ENCODE measurements at places on chromosomes 7 and 10.

DNA sequence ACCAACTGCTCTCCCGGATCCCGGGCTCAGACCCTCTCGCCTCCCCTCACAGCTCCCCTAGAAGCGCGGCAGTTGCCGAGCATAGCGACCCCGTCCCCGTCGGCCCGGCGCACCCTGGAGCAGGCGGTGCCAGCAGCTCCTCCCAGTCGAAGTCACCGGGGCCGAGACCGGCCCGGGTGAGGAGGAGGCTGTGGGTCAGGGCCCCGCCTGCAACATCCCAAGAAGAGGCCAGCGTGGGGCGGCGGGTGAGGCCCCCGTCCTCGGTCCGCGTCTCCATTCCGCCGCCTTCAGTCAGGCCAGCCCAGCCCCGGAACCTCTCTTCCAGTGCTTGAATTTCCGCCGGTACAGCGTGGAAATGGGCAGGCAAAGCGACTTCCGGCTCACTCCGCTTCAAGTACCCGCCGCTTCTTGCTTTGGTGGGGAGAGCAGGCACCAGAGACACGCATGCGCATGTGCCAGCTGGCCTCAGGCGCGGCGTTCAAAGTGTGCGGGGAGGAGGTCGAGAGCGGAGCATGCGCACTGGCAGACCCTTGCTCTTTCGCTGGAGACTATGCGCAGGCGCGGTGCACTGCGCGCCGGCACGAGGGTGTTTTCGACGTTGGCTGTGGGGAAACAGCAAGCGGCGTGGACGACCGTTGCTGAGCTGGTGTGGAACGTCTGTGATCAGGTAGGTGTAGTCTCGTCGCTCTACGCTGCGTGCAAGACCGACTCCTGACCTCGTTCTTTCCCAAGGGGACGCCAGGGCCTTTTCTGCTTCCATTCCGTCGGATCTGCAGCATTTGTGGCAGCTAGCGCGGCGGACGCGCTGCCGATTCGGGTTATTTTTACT, at the start of gene C10orf88:
Gene C10orf88, minus strand, starts transcription at position 326 of the 829 bp plus-strand sequence. Its CDS starts 49 bp downstream, at position 277.
- DNase-seq, result peak; percentile 97

- DNase-seq, result no peak
Observed at GRCh38 chr7:66125052-66125694, 10.5 kb downstream of the CRCP start.

GRCh38 chr10:128087884-128088709, 38.1 kb downstream of the MKI67 start:
- DNase-seq, result no peak

- no peak for DNase-seq
Observed at GRCh38 chr10:104277785-104278184, 8.8 kb downstream of the GSTO2 start.

- no peak for DNase-seq
Observed at GRCh38 chr10:18699849-18700840, 40.9 kb downstream of the ARL5B start.

- DNase-seq, result no peak
Observed at GRCh38 chr7:108016841-108017775, 14.1 kb upstream of the LAMB1 start.

- DNase-seq, result no peak
Observed at GRCh38 chr10:1150638-1150955, 94.4 kb downstream of the WDR37 start.

- DNase-seq, result no peak
Observed at GRCh38 chr7:19963695-19964094, 190.3 kb upstream of the TMEM196 start.

DNA sequence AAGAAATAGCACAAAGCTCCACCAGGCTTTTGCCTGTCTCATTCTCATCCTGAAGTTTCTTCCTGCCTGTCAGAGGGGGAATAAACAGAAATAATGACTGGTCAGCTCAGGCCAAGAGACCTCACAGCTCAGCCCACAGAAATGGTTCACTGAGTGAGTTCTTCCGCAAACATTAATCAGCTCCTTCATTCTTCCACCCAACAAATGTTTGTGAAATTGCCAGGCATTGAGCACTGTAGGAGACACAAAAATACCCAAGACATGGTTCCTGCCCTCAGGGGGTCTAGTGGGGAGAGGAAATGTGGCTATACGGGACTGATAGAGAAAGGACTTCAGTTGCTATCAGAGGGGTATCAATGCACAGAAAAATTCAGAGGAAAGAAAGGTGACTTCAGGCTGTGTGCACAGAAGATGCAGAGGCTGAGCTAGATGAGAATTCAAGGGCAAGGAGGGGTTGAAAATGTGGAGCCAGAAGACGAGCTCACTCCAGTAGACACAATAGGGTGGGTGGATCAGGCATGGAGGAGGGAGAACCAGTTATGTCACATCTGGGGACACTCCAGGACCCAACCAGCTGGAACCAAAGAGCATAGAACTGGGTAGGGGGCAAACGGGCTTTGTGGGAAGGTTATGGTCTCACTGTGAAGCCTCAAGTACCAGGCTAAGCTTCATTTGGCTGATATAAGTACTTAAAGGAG, 20.9 kb downstream of the MYOF start:
- DNase-seq, result no peak

GRCh38 chr7:100446040-100446439, 9.7 kb upstream of the PPP1R35 start:
- DNase-seq, result no peak

DNA sequence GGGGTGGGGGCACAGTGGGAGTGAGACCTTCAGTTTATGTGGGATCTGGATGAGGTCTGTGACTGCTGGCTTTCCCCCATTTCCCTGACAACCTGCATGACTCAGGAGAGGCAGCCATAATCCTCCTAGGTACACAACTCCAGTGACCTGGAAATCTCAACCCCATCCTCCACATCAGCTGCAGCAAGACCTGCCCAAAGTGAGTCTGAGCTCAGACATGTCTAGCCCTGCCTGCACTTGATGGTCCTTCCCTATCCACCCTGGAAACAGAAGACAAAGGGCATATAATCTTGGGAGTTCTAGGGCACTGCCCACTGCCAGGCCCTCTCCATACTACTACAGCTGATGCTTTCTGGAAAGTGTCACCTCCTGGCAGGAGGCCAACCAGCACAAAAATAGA, 75.6 kb downstream of the GRM8 start:
- DNase-seq, result no peak

- no peak for DNase-seq
Observed at GRCh38 chr10:35172574-35172973, 45.9 kb downstream of the CREM start.

- DNase-seq, result no peak
Observed at GRCh38 chr10:99733366-99733765, 1.3 kb downstream of the CUTC start.

DNA sequence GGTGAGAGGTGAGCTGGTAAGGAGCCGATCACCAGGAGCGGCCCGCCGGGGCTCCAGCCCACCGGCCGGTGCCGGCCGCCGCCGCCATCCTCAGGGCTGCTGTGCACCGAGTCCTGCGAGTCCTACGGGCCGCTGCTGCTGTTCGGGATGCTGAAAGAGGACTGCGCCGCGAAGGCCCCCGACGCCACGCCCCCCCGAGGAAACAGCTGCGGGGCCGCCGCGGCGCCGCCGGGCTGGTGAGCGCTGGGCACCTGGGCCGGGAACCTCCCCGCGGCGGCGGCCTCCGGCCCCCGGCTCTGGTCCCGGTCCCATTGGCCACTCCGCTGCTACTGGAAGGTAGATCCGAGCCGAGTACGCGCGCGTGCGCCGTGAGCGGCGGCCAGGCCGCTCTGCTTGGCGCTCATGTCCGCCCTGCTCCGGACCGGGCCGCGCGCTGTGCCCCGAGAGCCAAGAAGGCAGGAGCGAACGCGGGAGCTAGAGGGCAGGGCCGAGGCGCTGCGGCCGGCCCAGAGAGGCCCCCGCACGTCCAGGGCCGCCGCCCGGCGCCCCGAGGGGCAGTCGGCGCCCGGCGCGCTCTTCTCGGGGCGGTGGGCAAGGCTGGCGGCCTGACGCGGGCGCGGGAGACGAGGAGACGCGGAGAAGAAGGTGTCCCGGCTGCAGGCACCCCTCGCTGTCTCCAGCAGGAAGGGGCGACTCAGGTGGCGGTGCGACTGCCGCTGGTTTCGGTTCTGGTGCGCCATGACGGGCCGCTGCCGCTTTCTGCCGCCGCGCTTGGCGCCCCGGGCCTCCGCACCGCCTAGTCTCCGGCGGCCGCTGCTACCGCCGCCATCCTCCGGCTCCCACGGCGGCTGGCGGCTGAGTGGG, 121.3 kb upstream of the WIPF3 start:
- DNase-seq, result peak; percentile 65

GRCh38 chr10:58925381-58925780, 251.1 kb upstream of the PHYHIPL start:
- DNase-seq, result no peak

GRCh38 chr10:103958996-103959395, 7.9 kb upstream of the SLK start:
- DNase-seq, result no peak

DNA sequence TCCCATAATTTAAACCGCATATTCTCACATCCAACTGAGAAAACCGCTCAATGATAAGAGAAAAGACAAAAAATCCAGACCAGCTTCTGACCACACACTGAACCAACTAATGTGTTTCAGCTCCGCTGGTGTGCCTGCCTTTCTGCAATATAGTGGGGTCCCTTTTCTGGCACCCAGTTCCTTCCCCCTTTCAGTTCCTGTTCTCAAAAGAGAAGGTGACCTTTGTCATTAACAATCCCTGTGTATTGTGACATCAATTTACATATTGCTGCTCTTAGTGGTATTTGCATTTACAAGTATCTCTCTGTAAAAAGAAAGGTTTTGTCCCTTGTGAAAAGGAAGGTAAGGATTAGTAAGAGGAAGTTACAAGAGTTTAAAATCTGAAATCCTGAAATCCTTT, 1.4 kb downstream of the PPP1R17 start:
- DNase-seq, result no peak

DNA sequence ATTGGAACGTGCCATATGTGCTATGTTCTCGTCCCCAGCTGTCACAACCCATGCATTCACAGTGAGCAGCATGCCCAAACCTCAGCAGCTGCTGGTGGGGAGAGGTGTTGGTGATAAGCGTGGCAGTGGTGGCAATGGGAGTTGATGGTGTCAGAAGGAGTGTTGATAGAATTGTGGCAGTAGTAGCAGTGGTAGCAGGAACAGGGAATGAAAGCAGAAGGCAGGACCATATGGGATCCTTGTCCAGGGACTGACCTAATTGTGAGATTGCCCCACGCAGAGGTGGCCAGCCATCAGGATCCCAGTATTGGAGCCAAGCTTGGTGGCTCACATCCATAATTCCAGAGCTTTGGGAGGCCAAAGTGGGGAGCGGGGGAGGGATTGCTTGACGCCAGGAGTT, 276.3 kb downstream of the GALNT17 start:
- no peak for DNase-seq

GRCh38 chr7:27501001-27501400, 161.7 kb downstream of the HIBADH start:
- DNase-seq, result no peak

GRCh38 chr7:91005841-91006240, 258.4 kb upstream of the FZD1 start:
- no peak for DNase-seq

DNA sequence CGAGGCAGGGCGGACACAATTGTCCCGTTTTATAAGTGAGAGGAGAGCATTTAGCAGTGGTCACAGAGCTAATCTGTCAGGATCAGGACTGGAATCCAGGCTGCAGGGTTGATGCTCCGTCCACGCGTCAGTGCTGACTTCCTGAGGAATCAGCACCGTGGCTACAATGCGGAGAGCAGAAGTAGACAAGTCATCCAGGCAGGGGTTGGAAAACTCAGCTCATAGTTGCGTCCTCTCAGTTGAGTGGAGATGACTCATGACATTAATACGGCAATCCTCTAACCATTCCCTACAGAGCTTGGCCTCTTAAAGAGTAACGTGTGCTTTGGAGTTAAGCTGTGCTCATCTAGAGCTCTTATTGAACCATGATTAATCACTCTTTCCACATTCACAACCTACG, 17.1 kb upstream of the HTR5A start:
- no peak for DNase-seq

GRCh38 chr10:89470628-89471027, 56.3 kb downstream of the IFIT5 start:
- DNase-seq, result no peak

DNA sequence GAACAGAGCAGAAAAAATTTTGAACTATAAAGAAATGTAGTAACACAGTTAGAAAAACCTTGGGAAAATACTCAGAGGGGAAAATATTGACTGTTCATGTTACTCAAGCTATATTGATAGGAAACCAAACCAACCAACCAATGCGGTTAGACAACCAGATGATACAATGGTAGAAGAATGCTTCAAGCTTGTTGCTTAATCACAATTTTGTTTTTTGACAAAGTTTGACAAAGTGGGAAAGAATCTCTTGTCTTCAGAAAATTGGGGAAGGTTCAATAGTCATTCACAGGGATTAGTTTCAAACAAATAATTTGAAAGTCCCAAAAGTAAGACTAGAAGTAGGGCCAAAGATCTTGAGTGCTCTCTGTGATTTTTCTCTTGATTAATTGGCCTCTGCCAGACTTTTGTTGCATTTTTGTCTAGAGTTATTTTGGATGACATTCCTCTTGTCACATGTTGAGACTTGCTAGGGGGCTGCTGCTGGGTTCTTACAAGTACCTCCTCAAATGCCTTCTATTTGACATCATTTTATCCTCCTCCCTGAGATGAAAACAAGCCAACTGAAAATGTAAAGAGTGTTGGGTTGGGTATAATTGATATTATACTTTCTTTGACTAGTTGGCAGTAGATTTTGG, 233.1 kb upstream of the PHYHIPL start:
- no peak for DNase-seq

- DNase-seq, result no peak
Observed at GRCh38 chr7:73526896-73527821, 5.1 kb upstream of the BAZ1B start.

DNA sequence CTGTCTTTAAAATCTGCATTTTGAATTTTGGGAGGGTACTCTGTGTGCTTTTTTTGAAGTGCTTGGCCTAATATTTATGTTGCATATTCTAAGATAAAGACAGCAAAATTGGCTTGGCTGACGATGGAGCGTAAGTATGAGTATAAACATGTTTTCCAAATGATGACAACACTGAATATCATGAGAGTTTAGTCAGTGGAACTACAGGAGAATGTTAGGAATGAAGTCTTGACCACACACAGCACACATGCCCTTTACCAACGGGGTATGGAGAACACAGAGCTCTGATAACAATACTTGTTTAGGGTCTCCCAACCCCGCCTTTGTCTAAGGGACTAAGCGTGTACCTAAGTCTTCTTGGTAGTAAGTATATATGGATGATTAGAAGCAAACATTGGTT, 253.9 kb upstream of the FZD8 start:
- no peak for DNase-seq

- DNase-seq, result no peak
Observed at GRCh38 chr10:80524190-80524909, 13.4 kb upstream of the SH2D4B start.
